Activated effector memory CD4-positive, alpha-beta T cell treated with Interleukin-2 at 50 U/mL for 16 hours (primary cell): ENCODE measurements at places on chromosomes 2 and 18.

- DNase-seq: no peak
These were observed 142.2 kb upstream of the PXDN start for GRCh38 chr2:1886405-1886992.

DNA sequence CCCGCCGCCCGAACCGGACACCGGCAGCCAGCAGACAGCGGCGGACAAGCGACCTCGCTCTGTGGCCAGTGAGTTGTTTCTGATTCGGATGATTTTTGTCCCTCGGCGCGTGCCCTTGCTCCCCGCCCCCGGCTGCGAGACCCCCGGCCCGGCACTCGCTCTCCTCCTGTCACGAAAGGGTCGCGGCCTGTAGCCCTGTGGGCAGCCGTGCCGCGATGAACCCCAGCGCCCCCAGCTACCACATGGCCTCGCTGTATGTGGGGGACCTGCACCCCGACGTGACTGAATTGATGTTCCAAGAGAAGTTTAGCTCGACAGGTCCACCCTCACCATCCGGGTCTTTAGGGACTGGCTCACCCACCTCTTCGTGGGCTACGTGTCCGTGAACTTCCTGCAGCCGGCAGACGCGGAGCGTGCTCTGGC is 1257.5 kb upstream of the ACVR2A start:
- DNase-seq: no peak

DNA sequence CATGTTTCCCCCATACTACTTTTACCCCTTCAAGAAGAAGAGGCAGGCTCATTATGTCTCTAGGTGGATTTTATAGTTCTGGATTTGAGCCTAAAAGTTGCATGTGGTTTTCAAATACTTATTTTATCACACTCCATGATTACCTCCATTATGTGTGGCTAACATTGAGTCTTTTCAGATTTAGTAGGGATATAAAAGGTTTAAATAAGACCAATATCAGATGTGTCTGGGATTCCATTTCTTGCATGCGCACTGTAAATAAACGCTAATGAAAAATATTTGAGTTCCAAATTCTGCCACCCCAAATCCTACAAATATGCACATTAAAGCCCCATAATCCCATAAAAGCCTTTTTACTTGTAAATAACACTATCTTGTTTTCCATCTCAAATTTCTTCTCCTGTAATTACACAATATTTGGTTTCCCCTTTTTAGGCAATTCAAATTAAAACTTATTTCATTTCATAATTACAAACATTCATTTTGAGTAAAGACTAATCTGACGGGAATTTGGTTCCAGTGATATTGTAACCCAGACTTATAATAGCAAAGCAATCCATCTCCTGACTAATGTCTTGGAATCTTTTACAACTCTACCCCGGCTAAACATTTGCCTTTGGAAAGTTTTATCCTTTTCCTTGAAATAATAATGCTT is 600.0 kb downstream of the SLC4A3 start:
- DNase-seq: no peak

- no peak for DNase-seq
These were observed 2.8 kb downstream of the CRYGB start for GRCh38 chr2:208142925-208143799.

- no peak for DNase-seq
These were observed 353.1 kb upstream of the FANCL start for GRCh38 chr2:58594175-58594574.

- DNase-seq: peak; percentile 5
These were observed 6.2 kb downstream of the STK39 start for GRCh38 chr2:168241208-168241607.

- no peak for DNase-seq
These were observed 206.5 kb upstream of the AGAP1 start for GRCh38 chr2:235287375-235287733.

- no peak for DNase-seq
These were observed 36.9 kb upstream of the SIX3 start for GRCh38 chr2:44904578-44904977.

GRCh38 chr18:76459312-76459686 is 35.7 kb downstream of the ZNF516 start:
- no peak for DNase-seq
